ENCODE measurements at places on chromosomes 16 and 17.
A peak's percentile ranks its signal among the peaks of the same experiment; 100 is the strongest.

DNA sequence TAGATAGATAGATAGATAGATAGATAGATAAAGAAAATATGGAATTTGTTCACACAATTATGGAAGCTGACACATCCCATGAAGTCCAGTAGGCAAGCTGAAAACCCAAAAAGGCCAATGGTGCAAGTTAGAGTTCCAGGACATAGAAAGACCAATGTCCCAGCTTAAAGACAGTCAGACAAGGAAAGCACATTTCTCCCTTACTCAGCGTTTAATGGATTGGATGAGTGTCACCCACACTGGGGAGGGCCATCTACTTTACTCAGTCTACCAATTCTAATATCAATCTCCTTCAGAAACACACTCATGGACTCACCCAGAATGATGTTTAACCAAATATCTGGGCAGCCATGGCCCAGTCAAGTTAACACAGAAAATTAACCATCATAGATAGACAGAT, 327.7 kb upstream of the CDH11 start:
- DNase-seq = no peak

DNA sequence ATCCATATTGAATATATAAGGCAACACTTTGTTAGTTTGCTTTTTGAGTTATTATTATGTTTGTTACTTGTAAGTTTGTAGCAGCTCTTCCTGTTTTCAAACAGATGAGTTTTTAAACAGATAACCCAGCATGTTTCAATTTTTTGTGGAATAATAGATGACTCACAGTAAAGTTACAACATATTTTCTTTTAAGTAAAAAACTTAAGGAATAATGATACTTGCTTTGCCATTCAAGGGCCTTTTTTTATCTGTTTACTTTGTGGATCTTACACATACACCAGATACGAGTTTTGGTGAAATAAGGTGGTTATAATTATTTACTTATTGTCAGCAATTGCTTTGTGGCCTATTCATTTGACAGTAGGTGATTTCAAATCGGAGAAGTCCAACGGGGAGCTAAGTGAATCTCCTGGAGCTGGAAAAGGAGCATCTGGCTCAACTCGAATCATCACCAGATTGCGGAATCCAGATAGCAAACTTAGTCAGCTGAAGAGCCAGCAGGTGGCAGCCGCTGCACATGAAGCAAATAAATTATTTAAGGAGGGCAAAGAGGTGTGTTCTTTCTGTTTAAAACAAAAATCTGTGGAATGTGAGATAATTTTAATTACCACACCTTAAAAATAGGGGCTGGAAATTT, 66.3 kb downstream of the BPTF start:
- DNase-seq = no peak

- no peak for DNase-seq
Measured at GRCh38 chr16:15955425-15955824, 6.0 kb downstream of the ABCC1 start.

DNA sequence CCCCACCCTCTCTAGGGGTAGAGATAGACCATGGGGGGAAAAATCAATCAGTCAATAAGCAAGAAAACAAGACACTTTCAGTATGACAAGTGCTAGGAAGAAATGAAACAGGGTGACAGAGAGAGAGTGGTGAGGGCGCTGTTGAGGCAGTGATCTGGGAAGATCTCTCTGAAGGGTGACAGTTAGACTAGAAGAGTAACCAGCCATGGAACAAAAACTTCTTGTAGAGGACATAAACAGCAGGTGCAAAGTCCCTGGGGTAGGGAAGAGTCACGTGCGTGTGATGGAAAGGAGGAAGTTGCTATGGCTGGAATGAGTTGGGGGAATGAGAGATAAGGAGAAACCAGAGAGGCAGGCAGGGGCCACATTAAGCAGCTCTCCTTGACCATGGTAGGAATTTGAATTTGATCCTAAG, 16.8 kb upstream of the EMP2 start:
- no peak for DNase-seq

DNA sequence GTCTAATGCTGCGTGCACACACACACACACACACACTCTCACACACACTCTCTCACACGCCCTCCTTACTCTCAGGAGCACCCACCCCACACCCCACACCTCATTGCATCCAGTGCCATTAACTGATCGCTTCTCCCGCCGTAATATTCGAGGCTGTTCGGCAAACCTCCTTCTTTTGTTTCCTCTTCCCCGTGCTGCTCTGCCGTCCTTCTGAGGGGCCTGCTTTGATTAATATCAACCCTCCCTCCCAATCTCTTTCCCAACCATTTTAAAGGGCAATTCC, 156.2 kb upstream of the TNRC6C start:
- DNase-seq = no peak

GRCh38 chr17:49715216-49715615, 7.5 kb upstream of the SLC35B1 start:
- peak; percentile 53 for DNase-seq

GRCh38 chr16:84754353-84754856, 54.6 kb downstream of the USP10 start:
- DNase-seq = peak; percentile 79

DNA sequence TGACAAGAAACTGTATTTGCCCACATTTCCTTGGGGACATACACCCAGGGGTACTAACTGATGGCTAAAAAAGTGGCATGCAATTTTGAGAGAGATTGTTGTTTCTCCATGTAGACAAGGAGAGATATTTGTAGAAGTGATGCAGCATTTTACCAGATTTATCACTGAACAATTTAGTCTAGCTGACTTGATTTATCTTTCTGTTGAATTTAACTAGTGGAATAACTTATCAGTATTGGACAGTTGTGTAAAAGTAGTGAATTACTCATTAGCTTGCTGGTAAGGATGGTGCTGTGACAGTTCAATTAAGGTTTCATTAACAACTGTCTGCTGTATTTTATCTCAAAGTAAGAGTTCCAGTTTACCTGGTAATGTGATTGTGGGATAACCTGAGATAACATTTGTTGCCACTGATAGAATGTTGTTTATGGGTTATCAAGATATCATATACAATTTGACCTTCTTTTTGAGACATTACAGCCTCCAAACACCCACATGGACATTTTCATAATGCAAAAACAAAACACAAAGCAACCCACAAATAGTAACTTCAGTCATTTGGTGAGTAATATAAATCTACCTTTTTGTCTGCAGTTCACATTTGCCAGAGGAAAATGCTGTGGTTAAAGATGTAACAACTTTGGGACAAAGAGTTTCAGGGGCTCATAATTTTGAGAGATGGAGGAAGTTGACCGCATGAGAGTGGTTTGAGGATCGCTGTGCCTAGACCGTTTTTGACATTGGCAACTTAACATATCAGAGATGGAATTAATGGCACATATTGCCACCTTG, 3.8 kb downstream of the NLK start:
- no peak for DNase-seq

GRCh38 chr17:77325577-77326075, 184.9 kb downstream of the SEC14L1 start:
- no peak for DNase-seq

- no peak for DNase-seq
Measured at GRCh38 chr17:73396431-73397277, 84.9 kb upstream of the CDC42EP4 start.

DNA sequence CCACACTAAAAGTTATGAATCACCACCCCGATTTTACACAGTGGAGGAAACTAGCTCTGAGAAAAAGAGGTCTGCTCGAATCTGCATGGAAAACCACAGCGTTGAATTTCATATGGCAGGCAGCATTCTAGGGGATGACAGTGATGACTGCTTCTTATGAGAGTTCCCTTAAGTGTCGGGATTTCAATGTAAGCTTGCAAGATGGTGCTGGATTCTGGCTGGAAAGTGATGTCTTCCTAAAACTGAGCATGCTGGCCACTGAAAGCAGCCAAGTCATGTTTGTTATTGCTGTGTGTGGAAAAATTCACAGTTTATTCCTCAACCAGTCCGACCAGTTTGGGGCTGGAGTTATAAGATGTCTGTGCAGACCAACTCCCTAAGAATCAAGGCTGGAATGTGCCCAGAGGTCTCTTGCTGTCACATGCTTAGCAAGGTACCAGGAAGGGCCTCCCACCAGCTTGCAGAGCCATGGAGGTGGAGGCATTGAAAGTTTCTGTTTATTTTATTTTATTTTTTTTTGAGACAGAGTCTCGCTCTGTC, 37.2 kb upstream of the GAN start:
- DNase-seq = no peak

DNA sequence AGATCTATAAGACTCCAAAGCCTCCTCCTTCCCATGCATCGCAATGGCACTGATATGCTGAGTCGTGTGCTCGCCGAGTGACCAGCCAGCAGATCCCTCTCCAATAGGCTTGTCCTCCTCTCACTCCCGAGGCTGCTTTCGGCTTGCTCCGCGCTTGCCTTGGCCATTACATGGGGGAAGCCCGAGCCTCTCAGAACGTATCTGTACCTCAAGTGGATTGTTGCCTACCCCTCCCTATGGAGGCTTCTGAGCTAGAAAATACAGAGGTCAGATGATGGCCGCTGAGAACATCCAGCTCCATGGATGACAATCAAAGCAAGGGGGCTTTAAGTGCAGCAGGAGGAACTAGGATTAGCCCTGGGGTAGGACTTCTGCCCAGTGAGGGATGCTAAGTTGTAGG, 7.7 kb upstream of the NLRP1 start:
- no peak for DNase-seq

GRCh38 chr17:9839433-9839832, 13.7 kb downstream of the GLP2R start:
- DNase-seq = no peak

GRCh38 chr16:2429771-2430663, 770 bp downstream of the CCNF start:
- DNase-seq = peak; percentile 21

- DNase-seq = no peak
Measured at GRCh38 chr16:2280981-2281542, 13.1 kb upstream of the RNPS1 start.

DNA sequence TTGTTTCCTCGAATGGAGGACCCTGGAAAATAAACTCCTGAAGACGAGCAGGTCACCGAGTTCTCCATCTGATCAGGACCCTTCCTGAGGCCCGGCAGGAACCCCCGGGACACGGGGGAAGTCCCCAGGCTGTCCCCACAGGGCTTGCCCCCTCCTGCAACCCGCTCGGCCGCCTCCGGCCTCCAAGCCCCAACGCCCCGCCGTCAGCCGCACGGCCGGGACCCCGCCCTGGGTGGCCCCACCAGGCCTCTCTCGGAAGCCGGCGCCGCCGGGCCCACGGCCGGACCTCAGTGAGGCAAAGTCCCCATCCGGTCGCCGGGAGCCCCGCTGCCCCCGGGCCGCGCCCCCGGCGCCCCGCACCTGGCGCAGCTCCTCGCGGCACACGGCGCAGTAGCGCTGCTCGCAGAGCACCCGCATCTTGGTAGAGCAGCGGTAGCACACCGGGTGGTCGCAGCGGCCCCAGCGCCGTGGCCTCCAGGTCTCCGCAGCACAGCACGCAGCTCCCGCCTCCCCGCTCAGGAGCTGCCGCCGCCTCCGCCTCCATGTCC, 383 bp downstream of the ZNF598 start:
- peak; percentile 7 for DNase-seq

- DNase-seq = no peak
Measured at GRCh38 chr16:86086471-86086870, 187.5 kb downstream of the IRF8 start.

DNA sequence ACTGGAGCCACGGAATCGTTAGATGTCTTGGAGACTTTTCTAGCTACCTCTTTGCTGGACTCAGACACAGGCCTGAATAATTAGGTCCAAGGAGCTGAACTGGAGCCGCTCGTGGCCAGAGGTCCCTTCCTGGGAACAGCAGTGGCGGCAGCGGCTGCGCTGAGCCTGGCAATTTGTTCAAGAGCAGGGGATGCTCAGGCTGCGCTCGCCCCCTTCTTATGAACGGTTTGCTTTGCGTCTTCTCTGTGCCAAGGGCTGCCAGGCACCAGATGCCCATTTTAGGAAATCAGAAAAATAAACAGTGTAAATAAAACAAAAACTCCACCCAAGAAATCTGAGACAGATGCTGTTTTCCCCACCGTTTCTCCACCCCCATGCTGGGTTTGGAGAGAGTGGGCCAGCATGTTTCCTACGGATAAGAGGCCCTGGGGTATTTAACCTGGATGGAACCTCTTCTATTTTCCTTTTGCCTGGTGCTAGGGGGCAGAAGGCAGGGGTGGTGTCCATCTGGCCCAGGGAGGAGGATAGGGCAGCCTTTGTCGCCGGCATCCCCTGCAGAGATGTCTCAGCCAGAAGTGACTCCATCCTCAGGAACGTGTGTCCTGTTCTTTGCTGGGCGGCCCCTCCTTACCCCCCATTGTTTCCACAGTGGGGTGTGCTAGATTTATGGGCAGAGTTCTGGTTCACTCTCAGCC, 163.4 kb downstream of the SEC14L1 start:
- DNase-seq = no peak

- DNase-seq = no peak
Measured at GRCh38 chr16:7912132-7912531, 579.5 kb downstream of the RBFOX1 start.

DNA sequence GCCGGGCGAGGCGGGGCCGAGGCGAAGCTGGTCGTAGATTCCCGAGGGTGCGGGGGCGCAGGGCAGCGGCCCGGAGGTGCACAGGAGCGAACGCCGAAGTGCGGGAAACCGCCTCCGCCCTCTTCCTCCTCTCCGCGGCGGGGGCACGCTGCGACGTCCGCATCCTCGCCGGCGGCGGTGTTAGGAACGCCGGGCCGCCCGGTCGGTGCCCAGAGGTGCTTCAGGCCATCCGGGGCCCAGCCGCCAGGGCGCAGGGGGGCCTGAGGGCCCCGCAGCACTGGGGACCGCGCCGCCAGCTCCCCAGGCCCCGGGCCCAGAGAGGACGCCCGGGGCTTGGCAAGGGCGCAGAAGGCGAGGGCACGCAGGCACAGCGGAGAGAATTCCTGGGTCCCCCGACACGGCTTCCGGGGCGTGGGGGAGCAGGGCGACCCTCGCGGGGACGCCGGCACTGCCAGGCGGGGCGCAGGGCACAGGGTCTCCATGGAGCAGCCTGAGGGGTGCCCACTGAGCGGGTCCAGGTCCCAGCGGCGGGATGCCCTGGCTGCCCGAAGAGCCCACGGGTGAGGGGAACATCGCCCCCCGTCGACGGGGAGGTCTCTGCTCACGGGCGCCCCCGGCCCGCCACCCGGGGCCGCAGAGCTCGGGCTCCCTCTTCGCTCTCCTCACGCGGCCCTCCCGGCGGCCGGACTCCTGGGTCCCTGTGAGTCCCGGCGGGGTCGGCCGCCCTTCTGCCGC, 576 bp downstream of the EPOP start:
- peak; percentile 32 for DNase-seq

GRCh38 chr17:74427048-74427762, 4.7 kb upstream of the GPRC5C start:
- DNase-seq = no peak

GRCh38 chr17:49193513-49194296, 16.7 kb downstream of the GNGT2 start:
- peak; percentile 40 for DNase-seq

DNA sequence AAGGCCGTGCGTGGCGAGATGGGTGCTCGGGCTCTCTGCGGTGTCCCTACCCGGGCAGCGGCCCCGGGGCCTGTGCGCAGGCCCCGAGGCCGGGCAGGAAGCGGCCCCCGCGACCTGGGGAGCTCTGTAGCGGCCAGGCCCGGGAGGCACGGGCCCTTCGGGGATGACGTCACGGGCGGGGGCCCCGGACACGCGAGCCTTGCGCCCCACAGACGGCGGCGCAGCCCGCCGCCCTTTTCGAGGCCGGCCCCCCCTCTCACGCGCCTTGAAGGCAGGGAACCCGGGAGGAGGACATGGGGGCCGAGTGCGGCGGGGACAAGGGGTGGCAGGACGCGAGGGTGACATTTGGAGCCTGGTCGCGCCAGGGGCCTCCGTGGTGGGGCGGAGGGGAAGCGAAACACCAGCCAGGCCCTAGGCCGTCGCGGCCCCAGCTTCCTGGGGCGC, 1.1 kb downstream of the RAI1 start:
- peak; percentile 57 for DNase-seq

GRCh38 chr16:14106961-14107360, 35.8 kb downstream of the MRTFB start:
- DNase-seq = no peak

- peak; percentile 62 for DNase-seq
Measured at GRCh38 chr16:67029254-67030096, 526 bp downstream of the CBFB start.

Measured in CD4-positive, alpha-beta T cell treated with Interleukin-6 for 4 hours (primary cell).